ENCODE measurements at places on chromosomes 5 and 9.

GRCh38 chr5:120564013-120564412 lies 99.9 kb downstream of the PRR16 start:
- no peak for DNase-seq

DNA sequence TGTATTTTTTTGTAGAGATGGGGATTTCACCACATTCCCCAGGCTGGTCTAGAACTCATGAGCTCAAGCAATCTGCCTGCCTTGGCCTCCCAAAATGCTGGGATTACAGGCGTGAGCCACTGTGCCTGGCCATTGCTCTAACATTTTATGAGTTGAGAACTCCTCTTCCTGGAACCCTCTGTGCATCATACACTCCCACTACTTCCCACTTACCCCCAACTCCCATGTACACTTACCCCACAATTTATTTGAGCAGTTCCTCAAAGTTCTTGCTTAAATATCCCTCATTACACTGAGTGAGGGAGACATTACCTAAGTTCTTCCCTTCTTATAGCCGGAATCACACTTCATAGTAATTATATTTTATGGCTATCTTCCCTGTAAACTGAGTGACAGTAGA lies 42.9 kb upstream of the GALNT10 start:
- DNase-seq: no peak

- no peak for DNase-seq
These were observed 115.1 kb downstream of the CDC42SE2 start for GRCh38 chr5:131378721-131379541.

DNA sequence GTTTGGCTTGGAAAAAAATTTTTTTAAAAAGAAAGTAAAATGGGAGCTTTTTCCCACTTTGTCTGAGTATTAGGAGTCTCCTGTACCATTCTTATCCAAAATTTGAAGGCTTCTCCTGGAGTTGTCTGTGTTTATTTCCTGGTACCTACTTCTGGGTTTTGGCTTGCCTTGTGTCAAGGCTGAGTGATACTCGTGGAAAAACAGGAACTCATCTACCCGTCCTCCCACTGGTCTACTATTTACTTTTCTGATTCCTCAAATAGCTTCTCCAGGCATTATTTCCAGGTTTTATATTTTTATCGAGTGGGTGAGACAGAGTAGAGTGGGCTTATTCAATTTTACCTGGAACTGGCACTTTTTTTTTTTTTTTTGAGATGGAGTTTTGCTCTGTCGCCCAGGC lies 99.4 kb downstream of the RMI1 start:
- DNase-seq: no peak

- DNase-seq: no peak
These were observed 166.1 kb downstream of the SLC28A3 start for GRCh38 chr9:84174486-84174885.

DNA sequence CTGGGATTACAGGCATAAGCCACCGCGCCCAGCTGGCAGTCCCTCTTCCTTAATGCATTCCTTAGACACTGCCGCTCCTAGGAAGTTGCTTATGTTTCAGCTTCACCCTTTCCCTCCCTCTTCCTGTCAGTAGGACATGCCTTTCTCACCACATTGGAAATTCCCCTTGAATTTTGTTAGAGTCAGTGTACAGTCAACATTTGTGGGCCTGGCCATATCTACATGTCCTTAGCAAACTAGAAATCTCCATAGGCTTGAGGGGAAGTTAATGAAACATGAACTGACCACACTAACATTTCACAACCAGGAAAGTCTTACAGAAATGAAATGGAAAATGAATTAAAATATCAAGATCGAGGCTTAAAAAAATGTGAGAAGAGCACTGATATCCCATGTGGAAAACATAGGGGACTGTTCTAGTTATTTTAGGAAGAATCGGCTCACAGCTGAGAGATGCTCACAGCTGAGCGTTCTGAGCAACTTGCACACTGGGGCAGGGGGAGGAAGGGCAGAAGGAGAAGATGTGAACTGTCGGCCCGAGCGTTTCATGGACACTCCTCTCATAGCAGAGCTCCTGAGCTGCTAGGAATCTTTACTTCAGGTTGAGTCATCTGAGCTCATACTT lies 21.1 kb upstream of the LVRN start:
- no peak for DNase-seq

DNA sequence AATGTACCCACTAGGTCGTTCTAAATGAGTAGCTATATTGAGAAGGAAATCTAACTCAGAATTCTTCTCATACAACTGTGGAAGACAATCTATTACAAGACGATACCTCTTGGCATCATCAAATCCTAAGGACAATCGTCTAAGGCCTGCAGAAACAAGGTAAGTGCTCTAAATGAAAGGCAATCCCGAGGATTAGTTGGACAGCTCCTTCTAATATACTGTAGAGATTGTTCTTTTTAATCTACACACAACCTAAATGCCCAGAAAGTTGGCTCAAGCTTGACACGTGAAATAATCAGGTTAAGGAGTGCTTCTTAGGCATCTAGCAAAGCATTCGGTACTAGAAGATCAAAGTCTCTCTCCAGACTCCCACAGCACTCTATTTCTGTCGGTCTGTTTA lies 55.1 kb downstream of the MED27 start:
- no peak for DNase-seq

GRCh38 chr9:6552033-6552432 lies 93.5 kb downstream of the GLDC start:
- no peak for DNase-seq
